T-helper 2 cell (primary cell): ENCODE measurements at places on chromosomes 4 and X.

DNA sequence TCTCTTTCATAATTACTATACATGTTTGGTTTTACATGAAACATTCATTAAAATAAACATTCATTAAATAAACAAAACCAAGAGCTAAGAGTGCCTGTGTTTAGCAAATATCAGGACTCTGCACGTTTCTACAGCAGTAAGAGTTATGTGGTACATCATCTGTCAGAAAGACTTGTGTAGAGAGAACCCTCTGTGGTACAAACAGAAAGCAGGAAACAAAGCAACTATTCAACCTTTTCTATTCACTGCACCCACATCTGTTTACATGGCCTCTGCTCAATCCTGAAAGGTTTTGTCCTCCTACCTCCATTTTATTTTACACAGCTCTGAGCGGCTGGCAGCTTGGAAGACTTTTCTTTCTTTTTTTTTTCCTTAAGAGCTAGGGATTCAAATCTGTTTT lies 90.7 kb upstream of the PCDH18 start:
- DNase-seq: no peak

GRCh38 chr4:40576651-40577480 lies 52.8 kb downstream of the RBM47 start:
- peak; percentile 47 for DNase-seq

DNA sequence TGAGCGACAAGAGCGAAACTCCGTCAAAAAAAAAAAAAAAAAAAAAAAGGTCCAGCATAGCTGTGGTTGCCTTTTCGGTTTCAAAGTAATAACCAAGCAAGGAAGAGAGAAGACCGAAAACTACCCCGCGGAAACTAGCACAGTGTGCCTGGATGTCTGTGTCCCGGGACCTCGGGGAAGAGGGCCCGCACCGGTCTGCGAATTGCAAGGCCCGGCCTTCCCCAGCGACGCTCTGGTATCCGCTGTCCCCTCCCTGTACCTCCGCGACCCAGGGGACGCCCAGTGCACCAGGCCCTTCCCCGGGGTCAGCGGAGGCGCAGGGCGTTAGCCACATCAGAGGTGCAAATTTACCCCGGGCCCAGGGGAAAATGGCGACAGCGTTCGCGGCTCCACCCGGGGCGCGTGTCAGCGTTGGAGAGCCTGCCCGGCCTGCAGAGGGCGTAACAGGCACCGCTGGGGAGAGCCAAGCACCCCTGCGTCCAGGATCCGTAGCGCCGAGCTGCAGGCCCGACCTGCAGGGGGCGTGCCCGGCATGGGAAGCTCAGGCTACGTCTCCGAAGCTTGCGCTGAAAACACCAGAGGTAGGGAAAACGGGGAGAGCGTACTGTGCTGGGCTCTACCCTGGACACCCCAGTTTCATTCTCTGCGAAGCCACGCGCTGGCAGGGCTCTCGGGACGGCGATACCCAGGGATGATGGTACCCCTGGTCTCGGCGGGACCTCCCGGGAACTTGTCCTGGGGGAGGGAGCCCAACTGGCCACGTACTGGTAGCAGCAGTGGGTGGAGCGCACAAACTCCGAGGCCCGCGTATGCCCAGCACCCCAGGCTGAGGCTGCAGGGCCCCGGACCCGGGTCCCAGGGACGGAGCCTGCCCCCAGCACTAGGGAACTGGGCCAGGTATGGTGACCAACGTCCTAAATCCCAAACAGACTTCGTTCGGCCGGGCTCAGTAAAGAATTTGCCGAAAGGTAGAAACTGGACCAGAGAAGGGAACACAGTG lies 16.2 kb downstream of the NKX6-1 start:
- no peak for DNase-seq

DNA sequence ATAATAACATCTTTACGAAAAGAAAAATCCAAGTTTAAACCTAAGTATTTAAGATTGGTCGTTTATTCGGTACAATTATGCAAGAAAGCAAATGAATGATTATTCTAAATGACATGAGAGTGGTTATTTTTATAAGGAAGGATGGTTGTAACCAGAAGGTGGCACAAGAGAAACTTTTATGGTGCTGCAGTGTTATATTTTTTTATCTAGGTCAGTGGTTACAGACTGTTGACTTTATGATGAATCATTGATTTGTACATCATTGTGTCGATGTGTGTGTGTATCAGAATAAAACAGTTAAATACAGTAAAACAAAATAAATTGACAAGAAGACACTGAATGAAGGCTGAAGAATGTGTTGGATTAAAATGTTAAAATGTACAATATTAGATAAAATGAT lies 9.8 kb downstream of the DCAF8L2 start:
- DNase-seq: no peak

GRCh38 chr4:24226667-24227066 lies 336.8 kb upstream of the PPARGC1A start:
- no peak for DNase-seq

DNA sequence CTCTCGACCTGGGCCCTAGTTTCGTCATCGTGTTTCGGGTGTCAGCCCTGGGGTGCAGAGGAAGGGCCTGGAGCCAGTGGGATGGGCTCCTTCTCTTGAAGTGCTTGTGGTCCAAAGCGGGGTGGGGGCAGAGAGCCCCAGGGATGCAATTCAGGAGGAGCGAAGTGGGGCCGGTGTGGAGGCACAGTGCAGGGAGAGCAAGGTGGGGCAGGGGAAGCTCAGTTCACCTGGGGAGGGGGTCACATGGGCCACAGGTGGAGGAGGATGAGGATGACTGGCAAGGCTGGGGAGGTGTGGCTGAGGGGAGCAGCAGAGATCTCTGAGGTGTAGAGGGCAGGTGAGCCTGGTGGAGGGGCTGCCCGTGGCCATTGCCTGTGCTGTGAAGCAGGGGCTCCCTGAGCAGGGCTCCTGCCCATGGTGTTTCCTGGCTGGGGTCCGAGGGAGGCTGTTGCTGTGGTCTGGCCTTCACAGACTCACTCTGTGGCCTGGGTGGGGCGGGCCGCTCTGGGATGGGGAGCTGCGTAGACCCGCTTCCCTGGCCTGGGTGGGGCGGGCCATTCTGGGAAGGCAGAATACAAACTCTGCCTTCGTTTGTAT lies 6.9 kb downstream of the SORCS2 start:
- no peak for DNase-seq

DNA sequence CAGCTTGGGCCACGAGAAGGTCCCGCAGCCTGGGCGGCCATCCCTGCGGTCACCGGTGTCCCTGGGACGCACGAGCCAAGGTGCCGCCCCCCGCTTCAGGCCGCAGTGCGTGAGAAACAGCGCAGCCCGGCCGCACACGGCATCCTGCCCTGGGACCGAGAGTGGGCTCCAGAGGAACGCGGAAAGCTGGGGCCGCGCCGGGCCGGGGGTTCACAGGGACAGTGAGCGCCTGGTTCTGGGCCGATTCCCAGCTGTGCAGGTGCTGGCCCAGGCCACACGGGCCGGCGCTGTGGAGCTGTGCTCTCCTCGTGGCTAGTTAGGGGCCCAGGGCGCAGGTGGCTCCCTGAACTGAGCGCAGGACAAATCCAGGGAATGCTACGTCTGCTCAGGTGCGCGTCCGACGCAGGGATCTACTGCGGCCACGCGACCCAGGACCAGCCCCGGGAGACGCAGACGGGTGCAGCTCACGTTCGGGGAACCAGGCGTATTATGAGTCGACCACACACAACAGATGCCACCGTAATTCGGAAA lies 25.8 kb upstream of the GTPBP6 start:
- no peak for DNase-seq

DNA sequence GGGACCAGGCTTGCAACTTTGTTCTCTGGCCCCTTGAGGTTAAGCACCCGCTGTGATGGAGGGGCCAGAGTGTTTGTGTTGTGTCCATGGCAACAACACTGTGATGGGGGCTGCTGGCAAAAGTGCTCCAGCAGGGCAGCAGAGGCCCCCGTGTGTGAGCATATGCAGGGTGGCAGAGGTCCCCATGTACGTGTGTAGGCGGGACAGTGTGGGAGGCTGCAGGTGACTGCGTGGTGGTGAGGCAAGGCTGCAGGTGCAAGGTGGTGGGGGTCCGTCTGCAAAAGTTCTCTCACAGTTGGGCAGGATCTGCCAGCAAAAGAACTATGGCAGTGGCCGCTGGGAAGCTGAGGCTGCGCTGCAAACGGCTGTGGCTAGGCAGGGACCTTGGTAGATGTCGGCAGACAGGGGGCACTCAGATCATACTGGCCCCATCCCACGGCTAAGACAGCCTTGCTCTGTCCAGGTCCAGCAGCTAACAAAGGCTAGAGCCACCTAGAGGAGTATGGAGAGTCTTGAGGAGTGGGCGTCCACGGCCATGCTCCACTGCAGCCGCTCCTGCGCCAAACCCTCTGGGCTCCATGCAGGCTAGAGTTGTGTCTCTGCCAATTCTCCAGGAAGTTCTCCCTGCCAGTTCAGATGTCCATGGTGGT lies 46.8 kb upstream of the PASD1 start:
- no peak for DNase-seq

GRCh38 chr4:187090401-187090800 lies 366.7 kb upstream of the FAT1 start:
- DNase-seq: no peak

DNA sequence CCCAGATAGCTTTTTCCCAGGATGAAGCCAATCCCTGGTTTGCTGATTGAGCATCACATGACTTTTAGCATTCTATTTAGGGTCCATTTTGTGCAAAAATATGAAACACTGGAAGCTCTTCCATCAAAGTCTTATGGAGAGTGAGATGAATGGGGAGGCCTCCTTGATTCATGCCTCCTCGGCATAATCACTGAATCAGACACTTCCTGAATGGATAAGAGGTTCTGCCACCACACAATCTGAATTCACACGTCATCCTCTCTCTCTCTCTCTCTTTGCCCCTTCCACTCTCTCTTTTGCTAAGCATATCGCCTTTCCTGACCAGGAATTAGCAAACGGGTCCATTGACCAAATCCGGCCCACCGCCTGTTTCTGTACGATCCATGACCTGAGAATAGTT lies 68.7 kb downstream of the CRMP1 start:
- DNase-seq: no peak

GRCh38 chr4:78432896-78433295 lies 118.7 kb upstream of the ANXA3 start:
- no peak for DNase-seq

DNA sequence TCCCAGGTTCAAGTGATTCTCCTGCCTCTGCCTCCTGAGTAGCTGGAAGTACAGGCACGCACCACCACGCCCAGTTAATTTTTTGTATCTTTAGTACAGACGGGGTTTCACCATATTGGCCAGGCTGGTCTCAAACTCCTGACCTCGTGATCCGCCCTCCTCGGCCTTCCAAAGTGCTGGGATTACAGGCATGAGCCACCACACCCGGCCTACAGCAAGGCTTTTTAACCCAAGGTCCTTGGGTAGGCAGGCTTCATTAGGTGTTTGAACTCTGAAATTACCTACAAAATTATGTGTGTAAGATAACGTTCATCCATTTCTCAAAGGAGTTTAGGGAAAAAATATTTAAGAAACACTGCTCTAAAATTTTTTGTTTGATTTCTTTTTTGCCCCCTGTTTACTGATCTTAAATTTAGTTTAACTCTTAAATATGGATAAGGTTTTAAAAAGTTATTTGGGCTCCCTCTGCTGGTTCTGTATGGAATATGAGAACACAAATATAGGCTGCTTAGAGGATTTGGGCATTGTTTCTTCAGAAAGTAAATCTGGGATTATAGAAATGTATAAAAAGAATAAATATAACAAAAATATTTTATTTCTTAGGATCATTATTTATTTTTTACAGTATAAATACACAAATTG lies 92.8 kb downstream of the CBR4 start:
- DNase-seq: no peak

DNA sequence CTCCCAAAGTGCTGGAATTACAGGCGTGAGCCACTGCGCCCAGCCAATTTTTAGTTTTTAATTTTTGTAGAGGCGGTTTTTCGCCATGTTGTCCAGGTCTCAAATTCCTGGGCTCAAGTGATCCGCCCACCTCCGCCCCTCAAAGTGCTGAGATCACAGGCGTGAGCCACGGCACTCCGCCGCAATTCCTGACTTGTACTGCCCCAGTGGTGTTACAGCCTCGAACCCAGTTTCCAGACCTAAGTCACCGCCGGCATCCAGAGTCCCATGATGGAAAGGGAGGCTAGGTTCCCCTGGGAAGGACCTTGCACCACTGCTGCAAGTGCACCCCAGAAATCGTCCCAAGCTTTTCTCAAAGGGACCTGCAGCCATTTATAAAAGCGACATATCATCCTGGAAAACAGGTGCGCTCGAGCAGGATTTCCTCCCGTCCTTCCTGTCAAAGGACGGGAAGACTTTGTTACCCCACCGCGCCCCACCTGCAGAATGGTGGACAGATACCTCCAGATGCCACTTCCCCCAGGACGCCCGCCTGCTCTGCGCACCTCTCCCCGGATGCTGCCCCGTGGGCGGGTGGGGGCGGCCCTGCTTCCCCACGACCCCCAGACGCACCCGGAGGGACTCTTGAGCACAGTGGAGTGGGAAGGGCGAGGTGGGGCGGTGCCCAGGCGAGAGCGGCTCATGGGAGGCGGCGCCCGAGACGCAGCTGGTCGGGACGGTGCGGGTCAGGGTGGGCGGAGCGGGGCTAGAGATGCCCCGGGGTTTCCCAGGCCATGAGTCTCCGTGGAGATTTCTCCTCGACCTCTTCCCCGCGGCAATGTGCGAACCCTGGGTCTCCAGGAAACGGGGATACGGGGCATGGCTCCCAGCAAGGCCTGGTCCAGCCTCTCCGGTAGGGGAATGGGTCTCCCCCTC lies 947 bp upstream of the RPL10 start:
- DNase-seq: peak; percentile 74

DNA sequence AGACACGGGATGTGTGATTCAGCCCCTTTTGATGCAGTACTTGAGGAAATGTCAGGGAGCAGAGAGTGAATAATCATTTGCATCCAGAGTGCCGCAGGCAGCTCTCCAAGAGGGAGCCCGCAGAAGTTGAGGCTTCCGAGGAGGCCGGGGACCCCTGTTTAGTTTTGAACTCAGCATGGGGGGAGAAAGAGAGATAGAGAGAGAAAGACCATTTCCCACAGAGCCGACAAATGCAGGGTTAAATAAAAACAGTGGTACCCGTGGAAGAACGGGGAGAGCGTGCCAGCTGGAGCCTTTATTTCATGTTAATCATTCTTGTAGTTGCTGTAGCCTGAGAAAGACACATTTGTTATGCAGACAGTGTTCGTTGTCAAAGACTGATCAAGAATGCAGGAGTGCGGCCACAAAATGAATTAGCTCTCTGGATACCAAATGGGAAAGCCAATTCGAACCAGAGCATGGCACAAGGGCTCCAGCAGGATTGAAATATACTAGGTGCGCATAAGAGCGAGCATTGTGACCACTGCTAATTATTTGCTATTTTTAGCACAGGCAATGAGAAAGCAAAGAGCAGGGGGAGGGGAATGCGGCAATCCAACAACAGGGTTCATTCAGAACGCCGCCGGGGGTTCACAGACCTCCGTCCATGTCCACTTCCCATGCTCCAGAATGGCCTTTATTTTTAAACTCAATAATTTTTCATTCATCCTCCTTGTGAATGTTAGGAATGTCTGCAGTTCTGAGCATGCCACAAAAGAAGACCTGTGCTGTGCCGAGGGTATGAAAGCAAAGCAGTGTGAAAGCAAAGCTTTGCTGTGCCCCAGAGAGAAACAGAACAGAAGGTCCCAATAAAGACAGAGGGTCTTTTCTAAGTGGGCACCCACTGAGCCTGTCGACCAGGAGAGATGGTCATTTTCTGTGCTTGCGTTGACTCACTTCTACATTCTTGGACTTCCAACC lies 243.9 kb upstream of the VCX3A start:
- DNase-seq: no peak

GRCh38 chr4:77927991-77928925 lies 65.6 kb downstream of the MRPL1 start:
- DNase-seq: no peak
